Frontal cortex (tissue), 4 donors: ENCODE measurements at places on chromosomes 4 and X. TPM values are rescaled to one million over a fixed set of nuclear protein-coding genes. Genes with fewer than 3 reads are reported as not detected.

CYSLTR1 gene
- total RNA-seq: 1.2 TPM

MED14 gene
- 16.3 TPM for total RNA-seq

PDE5A gene
- total RNA-seq: 21.2 TPM

GPC4 gene
- total RNA-seq: 1.2 TPM

FAM90A26 gene
- total RNA-seq: not detected

GAGE2A gene
- total RNA-seq: not detected

IL2RG gene
- total RNA-seq: not detected

TAF7L gene
- total RNA-seq: 0.41 TPM

QDPR gene
- total RNA-seq: 52.2 TPM

HDX gene
- total RNA-seq: 11.4 TPM

MAOB gene
- 4.9 TPM for total RNA-seq

DNA sequence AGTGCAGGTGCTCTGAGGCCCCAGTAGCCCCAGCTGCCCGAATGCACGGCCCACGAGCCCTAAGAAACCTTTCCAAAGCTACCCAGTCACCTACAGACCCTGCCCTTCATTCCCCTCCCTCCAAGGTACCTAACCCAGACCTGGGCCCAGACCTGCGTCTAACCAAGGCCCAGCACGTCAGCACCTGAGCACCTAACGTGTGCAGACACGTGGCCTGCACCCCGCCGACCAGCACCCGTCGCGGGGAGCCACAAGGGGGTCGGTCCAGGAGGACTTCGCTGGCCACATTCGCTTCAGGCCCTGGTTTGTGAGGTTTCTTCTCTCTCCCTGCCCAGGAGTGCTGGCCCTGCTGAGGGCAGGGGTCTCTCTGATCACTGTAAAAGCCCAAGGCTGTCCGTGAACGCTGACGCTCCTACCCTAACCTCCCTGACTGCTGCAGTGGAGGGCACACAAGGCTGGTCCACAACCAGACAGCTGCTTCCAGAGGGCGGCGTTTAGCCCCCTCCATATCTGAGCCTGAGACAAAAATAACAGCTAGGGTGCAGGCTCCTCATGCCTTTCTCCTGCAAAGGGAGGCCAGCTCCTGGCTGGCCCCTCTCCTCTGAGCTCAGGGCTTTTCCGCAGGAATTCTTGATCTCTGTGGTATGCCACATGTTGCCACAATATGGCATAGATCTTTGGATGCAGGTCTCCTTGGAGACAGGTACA, 31.8 kb downstream of the WDR1 start:
- DNase-seq: no peak

GRCh38 chrX:148811236-148811635, 310.8 kb downstream of the AFF2 start:
- DNase-seq: no peak

DNA sequence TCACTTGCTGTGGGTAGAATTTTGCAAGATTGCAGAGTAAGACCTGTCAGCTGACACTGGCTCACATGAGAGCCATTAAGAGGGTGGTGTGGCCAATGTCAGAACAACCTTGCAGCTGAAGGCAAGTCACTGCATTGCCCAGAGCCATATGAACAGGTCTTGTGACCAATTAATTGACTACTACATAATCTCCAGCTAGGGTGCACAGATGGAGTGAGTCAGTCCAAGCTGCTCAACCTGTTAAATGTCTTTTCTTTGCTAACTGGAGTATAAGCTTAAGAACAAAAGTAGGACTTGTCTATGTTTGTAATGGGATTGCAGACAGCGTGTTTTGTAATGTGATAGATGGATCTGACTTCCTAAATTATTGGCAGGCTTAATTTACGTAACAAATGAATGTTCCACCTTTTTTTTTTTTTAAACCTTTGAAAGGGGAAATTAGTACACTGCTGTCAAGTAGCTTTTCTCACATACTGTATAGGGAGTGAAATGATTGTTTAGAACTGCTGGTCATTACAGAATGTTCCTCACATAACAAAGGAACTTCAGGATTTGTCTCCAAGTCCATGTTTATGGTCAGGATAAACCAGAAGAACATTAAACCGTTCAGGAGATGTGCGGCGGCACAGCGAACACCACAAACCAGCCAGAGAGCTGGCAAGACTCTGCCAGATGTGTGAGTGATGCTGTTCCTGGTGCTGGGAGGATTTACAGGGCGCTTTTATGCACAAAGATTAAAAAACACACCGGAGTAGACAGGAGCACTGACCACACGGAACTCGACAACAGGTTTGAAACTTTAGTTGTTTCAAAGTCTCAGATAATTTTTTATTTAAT, 37.0 kb downstream of the FNIP2 start:
- DNase-seq: no peak

DNA sequence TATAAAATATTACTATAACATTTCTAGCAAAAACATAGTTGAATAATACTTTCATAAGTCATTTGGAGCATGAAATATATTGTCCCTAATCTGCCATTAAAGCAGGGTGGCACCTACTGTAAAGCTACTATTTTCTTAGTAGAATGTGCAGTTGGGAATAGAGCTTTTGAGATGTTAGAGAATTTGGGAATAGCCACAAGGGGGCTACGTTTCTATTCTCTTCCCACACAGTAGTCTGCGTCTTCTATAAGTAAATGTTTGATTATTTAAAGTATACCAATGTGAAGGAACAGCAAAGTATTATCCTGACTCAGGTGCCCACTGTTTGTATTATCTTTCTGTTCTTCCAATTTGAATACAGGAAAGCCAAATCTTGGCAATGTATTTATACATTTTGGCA, 323.2 kb upstream of the GIMD1 start:
- DNase-seq: no peak

DNA sequence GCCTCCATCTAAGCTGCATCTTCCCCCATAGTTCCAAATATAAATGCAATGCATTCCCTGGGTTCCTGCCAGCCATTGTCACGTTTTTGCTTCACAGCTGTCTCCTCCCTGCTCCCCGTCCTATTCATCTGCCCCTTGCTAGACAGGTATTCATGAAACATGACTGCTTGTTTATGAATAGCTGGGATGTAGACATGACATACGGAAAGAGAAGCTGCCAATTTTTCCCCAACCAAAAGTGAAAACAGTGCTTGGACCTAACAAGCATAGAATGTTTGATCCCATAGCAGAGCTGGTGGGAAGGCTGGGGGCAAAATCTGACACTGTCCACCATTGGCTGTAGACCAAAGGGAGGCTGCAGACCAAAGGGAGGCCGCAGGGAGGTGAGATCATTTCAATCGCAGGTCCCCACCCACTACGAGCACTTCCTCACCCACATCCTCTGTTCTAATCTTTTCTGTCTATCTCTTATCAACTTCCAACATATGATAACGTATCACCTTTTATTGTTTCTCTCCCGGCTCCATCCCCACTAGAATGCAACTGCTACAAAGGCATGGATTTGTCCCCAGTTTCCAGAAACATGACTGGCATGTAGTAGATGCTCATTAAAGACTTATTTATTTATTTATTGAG, 8.5 kb upstream of the GYG2 start:
- no peak for DNase-seq

- DNase-seq: no peak
Measured at GRCh38 chr4:121838136-121838535, 14.5 kb upstream of the CCNA2 start.

DNA sequence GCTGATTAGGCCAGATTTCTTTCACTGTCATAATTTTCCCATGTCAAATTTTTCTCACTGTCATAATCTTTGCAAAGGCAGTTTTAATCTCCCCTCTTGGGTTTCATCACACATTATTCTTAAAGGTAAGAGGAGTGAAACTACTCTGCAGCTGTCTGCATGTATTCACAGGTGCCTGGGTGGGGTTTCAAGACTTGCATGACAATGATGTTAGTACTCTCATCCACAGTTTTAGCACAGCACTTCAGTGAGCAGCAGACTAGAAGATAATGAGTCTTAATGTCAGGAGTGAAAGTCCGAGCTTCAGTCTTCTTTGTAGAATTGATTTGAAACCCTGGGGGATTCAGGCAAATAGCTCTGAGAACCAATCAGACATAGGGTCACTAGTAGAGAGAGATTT, 182.5 kb upstream of the GALNT7 start:
- no peak for DNase-seq

GRCh38 chr4:134365852-134366251, 164.3 kb upstream of the PABPC4L start:
- DNase-seq: no peak

DNA sequence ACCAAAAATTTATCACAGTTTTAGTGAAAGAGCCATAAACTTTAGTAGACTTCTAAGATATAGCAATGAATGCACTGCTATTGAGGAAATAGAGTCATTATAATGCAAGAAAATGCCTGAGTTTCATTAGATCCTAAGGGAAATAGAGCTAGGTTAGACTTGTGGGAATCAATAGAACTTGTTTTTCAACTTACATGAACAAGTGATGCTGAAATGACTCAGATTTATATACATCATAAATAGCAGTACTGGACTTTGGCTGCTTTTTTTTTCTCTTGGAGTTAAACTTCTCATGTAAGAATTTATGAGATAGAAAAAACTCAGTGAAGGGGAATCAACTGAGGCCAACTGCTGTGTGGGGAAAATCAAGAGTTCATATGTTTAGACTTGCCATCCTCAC, 216.5 kb upstream of the AADAT start:
- DNase-seq: no peak

- no peak for DNase-seq
Measured at GRCh38 chr4:57444671-57445070, 334.5 kb upstream of the IGFBP7 start.

- peak; percentile 10 for DNase-seq
Measured at GRCh38 chr4:55397126-55397436, 1.3 kb downstream of the TMEM165 start.

DNA sequence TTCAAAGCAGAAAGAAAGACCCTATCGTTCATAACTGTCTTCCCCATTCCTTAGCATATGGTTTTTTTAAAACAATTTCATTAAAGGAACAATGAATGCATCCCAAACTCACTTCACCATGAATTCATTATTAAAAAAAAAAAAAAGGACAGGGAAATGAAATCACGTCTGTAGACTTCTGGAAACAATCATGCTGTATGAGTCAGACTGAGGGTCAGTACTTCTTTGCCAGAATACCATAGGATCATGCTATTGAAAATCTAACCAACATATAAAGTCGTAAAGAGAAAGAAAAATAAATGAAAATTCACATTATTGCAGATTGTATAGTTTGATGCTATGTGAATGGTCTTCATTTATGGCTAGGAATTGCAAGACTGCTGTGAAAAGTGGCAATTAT, 144.4 kb downstream of the PCDH18 start:
- no peak for DNase-seq
